Pancreas (tissue), 10 donors: ENCODE measurements at places on chromosomes 5 and 9. TPM values are rescaled to one million over a fixed set of nuclear protein-coding genes. Genes with fewer than 3 reads are reported as not detected.

DNA sequence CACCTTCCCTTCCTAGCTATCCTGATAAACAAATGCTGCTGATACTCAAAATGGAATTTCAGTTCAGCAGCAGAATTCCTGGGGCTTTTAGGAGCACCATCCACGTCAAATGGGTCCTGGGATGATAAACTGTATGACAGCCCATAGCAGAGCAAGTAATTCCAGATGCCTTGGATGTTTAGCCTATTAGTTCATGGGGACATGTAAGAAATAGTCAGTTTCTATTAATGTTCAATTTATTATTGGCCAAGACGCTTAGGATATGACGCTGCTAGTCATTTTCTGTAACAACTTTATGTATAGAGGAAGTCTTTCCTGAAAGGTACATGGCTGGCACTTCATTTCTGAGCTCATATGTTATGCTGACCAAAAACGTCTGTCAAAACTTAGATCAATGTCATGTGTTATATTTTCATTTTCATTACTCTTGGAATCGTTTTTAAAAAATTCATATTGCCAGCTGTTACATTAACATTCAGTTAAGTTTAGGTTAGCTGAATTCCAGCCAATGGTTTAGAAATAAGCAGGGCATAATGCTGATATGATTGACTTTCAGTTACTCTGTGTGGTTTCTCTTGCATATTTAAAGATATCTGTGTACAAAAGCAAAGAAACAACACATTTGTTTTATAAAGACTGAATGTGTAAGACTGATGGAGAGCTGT, 243.8 kb downstream of the CSNK1G3 start:
- no peak for DNase-seq

- DNase-seq = no peak
Measured at GRCh38 chr9:102439583-102439982, 555.5 kb upstream of the CYLC2 start.

DNA sequence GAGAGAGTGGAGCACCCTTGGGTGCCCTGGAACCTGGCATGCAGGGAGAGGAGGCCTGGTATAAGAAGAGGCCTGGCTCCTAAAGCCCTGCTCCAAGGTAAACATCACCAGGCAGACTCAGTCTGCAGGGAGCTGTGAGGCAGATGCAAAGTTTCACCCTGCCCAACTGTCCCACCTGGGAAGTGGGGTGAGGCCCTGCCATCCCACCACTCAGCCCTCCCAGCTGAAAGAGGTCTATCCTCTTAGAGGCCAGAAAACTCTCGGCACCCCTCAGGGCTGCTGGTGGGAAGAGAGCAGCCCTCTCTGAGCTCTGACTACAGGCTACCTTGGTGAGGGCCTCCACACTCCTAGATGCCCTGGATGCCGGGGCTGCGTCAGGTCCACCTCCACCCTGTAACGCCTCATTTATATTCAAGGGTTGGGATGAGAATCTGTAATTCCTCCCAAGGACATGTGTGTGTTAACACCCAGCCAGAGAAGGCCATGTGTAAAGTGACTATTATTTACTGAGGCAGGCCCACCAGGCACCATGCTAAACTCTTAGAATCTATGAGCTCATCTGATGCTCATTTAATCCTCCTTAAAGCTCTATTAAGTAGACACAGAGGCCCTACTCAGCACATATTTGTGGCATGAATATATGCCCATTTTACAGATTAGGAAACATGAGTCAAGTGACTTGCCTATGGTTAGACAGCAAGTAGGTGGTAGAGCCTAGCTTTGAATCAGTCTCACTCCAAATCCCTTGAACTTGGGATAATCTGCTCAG, 205.9 kb downstream of the FSTL4 start:
- no peak for DNase-seq

GRCh38 chr5:143241892-143242291, 161.6 kb downstream of the NR3C1 start:
- DNase-seq = no peak

DNA sequence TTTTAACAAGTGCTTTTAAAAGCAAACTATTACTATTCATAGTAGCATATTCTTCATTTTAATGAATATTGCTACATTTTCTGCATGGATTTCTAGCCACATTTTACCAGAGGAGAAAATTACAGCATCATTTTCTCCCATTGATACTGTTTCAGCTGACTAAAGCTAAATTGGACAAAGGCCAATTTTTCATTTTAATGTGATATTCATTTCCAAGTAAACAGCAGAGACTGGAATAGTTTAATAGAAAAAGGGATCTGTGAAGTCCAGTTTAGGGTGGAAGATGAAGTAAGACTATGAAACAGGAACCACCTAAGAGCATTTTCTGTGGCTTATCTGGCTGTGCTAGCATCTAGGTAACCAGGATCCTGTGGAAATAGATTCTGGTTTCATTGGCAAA, 128.1 kb downstream of the GIN1 start:
- no peak for DNase-seq

- DNase-seq = no peak
Measured at GRCh38 chr9:79104216-79104615, 467.5 kb upstream of the TLE4 start.

FBP2 gene
- polyA plus RNA-seq = 0.49 TPM

CHSY3 gene
- polyA plus RNA-seq = 0.07 TPM
